Stomach (tissue), 19 donors: ENCODE measurements at places on chromosomes 7 and 10. TPM values are rescaled to one million over a fixed set of nuclear protein-coding genes. Genes with fewer than 3 reads are reported as not detected.

GRCh38 chr10:44416021-44416771 lies 31.3 kb upstream of the CXCL12 start:
- H3K27me3 ChIP-seq, result no peaks in the 10 kb centered on the region
- no peaks in the 10 kb centered on the region for H3K4me1 ChIP-seq
- peak overlapping the region; percentile 3 for H3K27ac ChIP-seq
- peak; percentile 51 for DNase-seq
- H3K36me3 ChIP-seq, result no peaks in the 10 kb centered on the region

- H3K36me3 ChIP-seq, result no peaks in the 10 kb centered on the region
- DNase-seq, result no peak
- no peak overlapping the region for H3K4me3 ChIP-seq
These were observed 151.5 kb downstream of the FRMD4A start for GRCh38 chr10:14179251-14179650.

GRCh38 chr10:131727560-131727959 lies 173.2 kb upstream of the PPP2R2D start:
- no peaks in the 10 kb centered on the region for H3K36me3 ChIP-seq
- DNase-seq, result peak; percentile 23
- no peaks in the 10 kb centered on the region for H3K27me3 ChIP-seq
- H3K4me1 ChIP-seq, result peaks cover 12% of the 10 kb centered on the region
- no peak overlapping the region for H3K27ac ChIP-seq

- H3K4me1 ChIP-seq, result no peaks in the 10 kb centered on the region
- no peak for DNase-seq
- H3K4me3 ChIP-seq, result no peak overlapping the region
- no peaks in the 10 kb centered on the region for H3K27me3 ChIP-seq
- no peak overlapping the region for H3K27ac ChIP-seq
These were observed 12.0 kb downstream of the MTG1 start for GRCh38 chr10:133405844-133406527.

- H3K4me1 ChIP-seq, result no peaks in the 10 kb centered on the region
- no peaks in the 10 kb centered on the region for H3K27me3 ChIP-seq
- no peak overlapping the region for H3K27ac ChIP-seq
- H3K36me3 ChIP-seq, result no peaks in the 10 kb centered on the region
- DNase-seq, result no peak
These were observed 313.3 kb downstream of the FRMD4A start for GRCh38 chr10:14017467-14017866.

The NPC1L1 gene
- 4.9 TPM for total RNA-seq

The NME8 gene
- 14.8 TPM for total RNA-seq

The PKD2L1 gene
- not detected for total RNA-seq
